Bronchial epithelial cell (primary cell): ENCODE measurements at places on chromosomes 12 and 14.

DNA sequence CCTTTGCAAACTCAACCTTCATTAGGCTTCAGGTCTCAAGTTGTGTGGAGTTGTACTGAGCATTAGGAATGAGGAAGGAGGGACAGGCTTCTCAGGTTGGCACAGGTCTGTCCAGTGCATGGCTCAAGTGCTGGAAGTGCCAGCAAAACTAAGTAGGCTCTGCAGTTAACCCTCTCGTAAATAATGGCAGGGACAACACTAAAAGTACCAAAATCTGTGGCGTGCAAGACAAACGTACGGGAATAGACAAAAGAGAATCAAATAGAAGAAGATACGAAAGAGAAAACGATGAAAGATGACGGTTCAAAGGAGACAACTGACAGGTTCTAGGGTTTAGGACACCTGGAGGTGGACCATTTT lies 612 bp downstream of the TRAPPC6B start:
- DNase-seq = peak; percentile 39

DNA sequence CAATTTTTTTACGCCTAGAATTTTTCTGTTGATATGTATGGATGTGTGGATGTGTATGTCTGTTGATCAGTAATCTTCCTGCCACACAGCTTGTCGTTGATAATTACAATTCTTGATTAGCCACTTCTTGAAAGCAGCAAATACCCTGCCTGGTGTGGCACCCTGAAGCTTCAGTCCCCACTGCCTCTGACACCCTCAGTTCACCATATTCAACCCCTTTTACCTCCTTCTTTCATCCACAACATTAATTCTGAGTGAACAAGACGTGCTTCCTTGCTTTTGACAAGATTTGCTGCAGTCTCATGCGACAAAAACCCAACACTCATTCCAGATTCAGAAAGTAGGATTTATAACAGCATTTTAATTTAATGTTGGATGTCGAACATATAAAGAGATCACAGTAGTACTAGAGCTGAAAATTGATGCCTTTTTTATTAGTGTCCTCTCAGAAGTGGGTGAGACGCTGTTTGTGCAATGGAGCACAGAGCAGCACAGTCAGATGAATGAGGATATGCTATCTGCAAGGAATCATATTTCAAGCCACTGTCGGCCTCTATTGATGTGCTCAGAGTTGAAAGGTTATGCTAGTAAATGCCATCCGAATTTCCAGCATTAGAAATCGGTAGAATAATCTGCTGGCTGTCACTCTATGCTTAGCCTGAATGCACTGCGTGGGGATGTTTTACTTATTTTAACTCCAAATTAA lies 383.7 kb downstream of the EGLN3 start:
- no peak for DNase-seq

DNA sequence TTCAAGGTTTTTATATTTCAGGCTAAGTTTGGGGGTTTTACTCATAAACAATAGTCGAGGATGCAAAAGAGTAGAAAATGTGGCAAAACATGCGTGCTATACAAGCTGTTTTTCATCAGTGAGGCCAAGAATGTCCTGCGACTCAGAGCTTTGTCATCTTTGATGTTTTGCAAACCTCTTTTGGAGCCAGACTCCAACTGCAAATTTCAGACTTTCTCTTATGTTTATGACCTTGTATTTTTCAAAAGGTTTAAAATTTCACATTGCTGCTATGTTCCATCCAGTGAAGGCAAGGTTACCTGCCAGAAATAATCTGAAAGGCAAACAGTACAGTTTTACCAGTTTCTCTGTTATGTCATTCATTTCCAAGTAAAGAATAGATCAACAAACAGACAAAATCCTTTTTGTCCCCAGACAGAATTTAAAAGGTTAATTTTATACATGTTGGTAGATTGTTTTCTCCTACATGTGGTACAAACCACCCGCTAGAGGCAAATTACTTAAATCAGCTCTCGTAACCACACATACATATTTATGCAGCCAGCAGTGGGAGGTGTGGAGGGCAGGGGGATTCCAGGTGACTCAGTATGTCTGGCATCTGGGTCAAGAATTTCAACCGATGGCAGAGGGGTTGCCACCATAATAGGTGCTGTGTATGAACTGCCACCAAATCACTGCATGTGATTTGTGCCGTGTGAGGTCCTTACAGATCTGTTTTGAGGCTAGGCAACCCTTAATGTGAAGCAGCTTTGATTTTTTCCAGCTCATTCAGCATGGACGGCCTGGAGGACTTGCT lies 119.8 kb upstream of the CPM start:
- peak; percentile 75 for DNase-seq

- no peak for DNase-seq
Measured at GRCh38 chr12:113194971-113195391, 9.5 kb downstream of the RITA1 start.

- no peak for DNase-seq
Measured at GRCh38 chr12:51377099-51377984, 13.9 kb downstream of the GALNT6 start.

DNA sequence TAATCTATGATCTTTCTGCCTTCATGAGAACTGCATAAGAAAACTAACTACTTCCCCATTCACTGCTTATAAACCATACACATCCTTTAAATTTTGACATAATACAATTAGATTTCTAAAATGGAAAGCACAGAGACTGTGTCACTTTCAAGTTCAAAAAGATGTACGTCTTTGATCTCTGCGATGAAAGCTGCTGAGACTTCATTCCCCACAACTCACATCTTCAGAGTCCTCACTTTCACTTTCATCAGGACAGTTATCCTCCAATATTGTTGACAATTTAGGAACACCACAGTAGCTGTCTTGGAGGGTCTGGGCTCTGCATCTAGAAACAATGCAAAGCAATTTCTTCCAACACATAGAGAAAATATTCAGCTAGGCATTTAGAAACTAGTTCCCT lies 47.9 kb upstream of the KCNC2 start:
- no peak for DNase-seq
